ENCODE measurements at places on chromosomes 3 and 15. TPM values are rescaled to one million over a fixed set of nuclear protein-coding genes. Genes with fewer than 3 reads are reported as not detected.

The PSTPIP1 gene
- total RNA-seq: not detected

The ANKRD63 gene
- 0.40 TPM for total RNA-seq

The TLR9 gene
- not detected for total RNA-seq

The PLA2G4E gene
- total RNA-seq: not detected

The RIOX2 gene
- total RNA-seq: 30.9 TPM

The CAND2 gene
- total RNA-seq: 0.37 TPM

The ZBTB47 gene
- total RNA-seq: 5.5 TPM

The FBXL22 gene
- 0.30 TPM for total RNA-seq

The SERPINI2 gene
- not detected for total RNA-seq

The SLC51B gene
- total RNA-seq: 13.6 TPM

The SMCO1 gene
- not detected for total RNA-seq

The SPINK8 gene
- total RNA-seq: not detected
